Glomerular endothelial cell (primary cell): ENCODE measurements at places on chromosomes 12 and 14.

DNA sequence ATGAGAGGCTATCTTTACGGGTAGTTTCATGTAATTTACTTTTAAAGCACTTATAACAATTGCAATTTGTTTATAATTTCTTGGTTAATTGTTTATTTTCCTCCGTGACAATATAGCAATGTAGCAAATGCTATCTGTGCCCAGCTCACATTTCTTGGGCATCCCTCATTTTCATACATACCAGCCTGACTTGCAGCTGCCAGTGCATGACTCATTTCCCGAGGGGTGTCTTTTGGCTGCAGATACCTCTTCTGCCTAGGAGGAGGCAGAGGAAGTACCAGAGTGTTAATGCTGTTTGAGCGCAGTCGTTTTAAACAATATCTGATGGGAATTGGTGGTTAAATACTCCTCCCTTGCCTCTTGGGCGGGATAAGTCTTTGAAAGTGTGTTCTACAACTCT, 104.2 kb upstream of the ABCD2 start:
- DNase-seq: no peak

DNA sequence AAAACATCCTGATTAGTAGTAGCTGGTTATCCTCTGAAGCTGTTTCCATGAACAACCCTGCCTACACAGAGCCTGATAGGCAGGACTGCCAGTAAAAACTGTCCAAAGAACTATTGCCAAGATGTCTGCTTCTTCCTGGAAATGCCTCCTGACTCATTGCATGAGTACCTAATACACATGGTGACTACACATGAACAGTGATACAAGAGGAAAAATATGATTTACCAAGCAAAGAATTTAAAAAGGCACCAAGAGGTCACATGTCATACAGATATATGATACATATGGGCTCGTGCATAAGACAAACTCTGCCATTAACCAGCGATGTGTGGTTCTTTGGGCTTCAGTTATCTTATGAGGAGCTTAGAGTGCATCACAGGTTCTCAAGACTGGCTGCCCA, 552.3 kb downstream of the SLC16A7 start:
- DNase-seq: peak; percentile 41

- no peak for DNase-seq
These were observed 207.1 kb downstream of the APAF1 start for GRCh38 chr12:98852181-98852580.

DNA sequence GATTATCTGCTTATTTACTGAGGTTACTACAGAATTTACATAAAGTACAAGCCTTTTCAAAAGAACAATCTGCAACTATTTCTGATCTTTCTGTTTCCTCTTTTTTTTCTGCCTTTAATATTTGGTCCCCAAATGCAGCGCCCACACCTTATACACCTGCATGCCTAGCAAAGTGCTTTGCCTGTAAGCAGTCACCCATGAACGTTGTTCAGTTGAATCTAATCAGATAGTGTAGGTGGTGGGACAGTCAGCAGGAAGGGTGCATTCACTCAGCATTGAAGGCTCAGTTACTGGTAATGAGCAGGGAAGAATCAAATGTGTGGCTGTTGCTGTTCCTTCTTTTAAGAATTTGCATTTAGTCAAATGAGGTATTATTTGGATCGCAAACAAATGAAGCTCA, 108.4 kb downstream of the GPR135 start:
- no peak for DNase-seq

- no peak for DNase-seq
These were observed 733 bp upstream of the P3H3 start for GRCh38 chr12:6827437-6827911.

DNA sequence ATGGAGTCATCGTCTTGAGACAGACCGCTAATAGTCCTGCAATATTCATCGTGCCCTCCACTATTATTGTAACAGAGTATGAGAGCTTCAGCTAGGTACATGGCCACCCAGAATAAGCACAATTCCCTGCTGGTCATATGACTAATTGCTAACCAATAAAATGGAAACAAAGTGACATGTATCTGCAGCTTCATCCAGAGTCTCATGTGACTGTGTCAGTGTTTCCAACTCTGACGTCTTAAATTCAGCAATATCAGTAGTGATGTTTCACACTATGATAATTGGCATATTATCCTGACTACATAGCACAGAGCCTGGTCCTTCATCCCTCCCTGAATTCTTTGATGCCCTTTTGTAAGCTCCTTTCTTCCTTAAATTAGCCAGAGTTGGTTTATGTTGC, 167.4 kb downstream of the RPS29 start:
- no peak for DNase-seq

DNA sequence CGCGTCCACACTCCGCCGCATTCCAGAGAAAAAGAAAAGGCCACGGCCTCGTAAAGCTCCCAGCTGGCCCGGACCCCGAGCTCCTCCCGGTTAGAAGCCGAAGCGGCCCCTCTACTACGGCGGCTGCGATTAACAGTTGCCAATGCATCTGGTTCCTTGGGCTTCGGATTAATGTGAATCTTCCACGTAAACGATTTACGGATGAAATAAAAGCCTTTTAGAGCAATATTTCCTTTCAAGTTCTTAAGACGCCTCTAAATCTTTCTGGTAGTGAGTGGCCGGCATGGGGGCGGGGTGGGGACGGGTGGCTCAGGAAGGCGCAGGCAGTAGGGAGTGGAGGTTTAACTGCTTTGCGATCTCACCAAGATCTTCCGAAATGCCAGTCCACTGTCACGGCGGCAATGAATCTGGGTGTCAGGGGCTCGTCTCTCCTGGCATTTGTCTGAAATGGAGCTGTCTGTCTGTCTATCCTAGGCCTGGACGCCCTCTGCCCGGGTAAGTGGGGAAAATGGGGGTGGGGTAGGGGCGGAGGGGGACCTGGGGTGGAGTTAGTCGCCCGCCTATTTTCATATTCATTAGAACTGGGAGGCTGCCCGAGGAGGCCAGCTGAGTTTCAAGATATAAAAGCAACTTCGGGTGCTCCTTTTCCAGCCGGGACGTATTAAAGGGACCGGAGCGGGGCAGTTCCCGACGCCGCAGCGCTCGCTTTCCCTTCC, 413 bp upstream of the ALX1 start:
- no peak for DNase-seq

GRCh38 chr12:130850418-130851021, 11.5 kb upstream of the STX2 start:
- DNase-seq: no peak

DNA sequence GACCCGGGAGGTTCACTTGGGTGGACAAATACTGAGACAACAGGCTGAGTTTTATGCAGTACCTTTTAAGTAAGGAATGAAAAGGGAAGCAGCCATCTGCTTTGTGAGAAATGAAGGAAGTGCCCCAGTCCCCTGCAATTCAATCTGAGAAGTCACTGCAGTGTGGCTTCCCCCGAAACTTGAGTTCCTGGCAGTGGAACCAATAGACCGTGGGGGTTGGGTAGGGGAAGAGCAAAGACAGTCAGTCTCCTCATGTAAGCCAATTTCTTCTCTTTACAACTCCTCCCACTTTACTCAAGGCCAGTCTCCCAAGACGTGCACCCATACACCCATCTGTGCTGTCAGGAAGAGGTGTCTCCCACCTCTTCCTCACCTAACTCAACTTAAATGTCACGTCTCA, 206.5 kb downstream of the BCAT1 start:
- DNase-seq: no peak

DNA sequence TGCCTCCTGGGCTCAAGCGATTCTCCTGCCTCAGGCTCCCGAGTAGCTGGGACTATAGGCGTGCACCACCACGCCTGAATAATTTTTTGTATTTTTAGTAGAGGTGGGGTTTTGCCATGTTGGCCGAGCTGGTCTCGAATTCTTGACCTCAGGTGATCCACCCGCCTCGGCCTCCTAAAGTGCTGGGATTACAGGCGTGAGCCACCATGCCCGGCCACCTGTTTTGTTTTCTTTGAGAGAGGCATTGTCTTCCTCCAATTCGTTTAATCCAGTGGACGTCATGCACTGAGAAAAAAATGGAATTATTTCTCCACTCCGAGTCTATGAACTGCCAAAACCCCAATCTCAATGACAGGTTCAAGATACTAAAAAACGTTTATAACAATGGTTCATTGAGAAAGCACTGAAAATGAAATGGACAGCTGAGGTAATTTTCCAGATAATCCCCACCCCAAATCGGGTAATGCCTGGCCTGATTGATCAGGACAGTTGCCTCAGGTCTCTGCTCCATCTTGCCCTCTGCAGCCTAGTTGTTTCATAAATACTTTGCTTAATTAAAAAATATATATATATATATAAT, 132.7 kb upstream of the PARP11 start:
- DNase-seq: no peak

GRCh38 chr12:18992336-18992735, 137.2 kb upstream of the PLEKHA5 start:
- DNase-seq: no peak

- no peak for DNase-seq
These were observed at the start of the genes BAG5 and COA8 for GRCh38 chr14:103562429-103563225. TSS of gene BAG5 (minus strand) at chr14:103562657. CDS start at chr14:103561164, 1,493 bp downstream. TSS of gene COA8 (plus strand) at chr14:103562960. CDS start at chr14:103563002, 42 bp downstream.

- no peak for DNase-seq
These were observed 80.6 kb downstream of the LMNTD1 start for GRCh38 chr12:25472453-25472852.

GRCh38 chr12:131313635-131314034, 359.9 kb downstream of the ADGRD1 start:
- DNase-seq: no peak

DNA sequence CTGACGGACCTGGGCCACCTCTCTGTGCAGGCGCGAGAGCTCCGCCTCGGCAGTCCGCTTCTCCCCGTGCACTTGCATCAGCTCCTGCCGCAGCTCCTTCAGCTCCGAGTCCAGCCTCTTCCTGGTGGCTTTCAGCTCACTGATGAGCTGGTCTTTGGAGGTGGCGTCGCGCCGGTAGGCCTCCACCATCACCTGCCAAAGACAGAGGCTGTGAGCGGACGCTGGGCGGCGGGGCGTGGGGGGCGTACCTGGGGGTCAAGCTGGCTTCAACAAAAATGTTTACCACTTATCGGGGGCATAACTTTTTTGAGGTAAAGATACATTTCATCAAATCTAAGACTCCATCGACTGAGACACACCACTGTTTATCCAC, 27.5 kb upstream of the ANKLE2 start:
- no peak for DNase-seq

DNA sequence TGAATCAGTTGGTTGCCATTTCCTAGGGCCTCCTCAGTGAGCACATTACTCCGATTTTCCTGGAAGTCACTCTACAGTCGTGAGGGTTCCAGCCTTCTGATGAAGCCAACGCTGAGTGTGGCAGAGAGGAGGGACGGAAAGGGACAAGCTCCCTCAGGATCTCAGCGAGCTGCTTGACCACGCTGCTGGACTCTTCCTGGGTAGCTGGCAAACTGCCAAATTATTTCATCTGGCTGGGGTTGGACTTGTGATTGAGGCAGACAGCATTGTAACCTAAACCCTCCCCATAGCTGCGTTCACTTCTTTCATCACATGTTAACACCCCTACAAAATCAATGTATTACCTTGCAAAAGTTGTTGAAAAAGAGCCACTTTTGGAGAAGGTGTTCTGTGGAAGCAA, 69.6 kb upstream of the CHST11 start:
- no peak for DNase-seq

DNA sequence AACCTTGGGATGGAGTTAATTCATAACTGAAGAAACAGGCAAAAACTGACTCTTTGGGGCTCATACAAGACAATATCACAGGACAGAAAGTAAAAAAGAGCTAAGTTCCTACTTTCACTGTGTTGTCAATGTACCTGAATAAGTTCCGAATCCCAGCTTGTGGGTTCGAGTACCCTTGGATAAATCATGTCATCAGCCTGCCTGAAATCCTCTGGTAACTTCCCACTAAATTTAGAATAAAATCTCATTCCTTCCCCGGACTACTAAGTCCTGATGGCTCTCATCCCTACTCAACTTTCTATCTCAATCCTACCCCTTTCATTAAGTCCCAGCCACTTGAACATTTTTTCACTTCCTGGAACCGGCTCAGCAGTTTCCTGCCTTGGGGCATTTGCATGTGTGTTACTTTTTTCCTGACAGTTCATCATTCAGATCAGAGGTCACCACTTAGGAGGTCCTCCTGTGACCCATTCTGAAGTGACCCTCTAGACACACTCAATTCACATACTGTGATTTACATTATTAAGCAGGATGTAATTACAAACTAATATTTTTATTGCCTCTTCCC, 12.7 kb downstream of the ERP29 start:
- DNase-seq: no peak

DNA sequence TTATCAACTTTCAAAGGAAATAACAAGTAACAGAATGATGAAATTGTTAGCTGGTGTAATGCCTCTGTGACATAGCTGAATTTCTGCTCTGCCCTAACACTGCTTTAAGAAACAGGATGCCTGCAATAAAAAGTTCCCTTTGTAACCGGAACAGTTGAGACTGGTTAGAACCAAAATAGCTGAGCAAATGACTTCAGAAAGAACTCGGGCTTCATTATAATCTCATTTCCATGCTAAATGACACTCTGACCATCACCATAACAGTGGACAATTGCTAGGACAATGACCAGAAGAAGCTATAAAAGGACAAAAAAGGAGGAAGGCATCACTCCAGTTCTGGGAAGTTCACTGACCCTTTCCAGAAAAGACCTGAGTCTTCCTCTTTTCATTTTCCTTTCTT, 23.5 kb upstream of the PYGL start:
- DNase-seq: no peak

DNA sequence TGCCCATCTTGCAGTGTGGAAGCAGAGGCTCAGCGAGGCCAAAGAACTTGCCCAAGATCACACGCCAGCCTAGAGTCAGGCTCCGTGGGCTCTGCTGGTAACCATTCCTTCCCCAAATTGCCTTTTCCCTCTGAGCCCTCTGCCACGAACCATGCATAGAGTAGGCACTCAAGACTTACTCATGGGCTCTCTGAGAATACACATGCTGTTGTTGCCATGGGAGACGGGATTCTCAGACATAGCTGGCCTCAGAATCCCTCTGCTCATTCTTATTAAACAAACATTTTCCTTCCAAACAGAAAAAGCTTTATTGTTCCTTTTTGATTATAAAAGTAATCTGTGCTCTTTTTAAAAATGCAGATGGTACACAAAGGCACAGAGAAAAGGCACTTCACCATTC, 52.5 kb upstream of the WSCD2 start:
- DNase-seq: no peak

DNA sequence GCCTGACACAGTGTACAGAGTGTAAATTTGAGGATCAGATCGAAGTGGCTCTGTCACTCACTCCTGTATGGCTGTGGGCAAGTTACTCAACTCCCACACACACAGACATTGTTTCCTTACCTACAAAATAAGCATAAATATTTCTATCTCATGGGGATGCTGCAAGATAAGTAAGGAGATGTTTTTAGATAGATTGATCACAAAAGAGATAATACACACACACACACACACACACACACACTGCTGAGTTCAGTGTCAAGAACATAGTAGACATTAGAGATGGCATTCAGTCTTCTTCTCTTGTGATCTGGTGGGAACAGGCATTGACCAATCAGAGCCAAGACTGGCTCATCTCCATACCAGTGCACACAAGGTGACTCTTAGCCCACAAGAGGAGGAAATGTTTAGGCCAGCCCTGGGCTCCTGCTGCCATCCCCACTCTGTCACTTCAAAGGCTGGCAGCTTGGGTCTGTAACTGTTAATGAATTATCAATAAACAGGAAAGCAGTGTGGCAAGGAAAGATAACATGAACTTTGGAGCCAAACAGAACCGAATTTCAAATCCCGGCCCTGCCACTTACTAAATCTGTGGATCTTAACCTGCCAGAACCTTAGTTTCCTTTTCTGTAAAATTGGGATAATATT, 3.4 kb upstream of the RNASE8 start:
- no peak for DNase-seq
